Stimulated activated CD4-positive, alpha-beta T cell treated with anti-CD3 and anti-CD28 coated beads, Interleukin-1b, Interleukin-23, amount 100 ng/mL, for 1 hour (primary cell): ENCODE measurements at places on chromosomes 3 and 15.
A peak's percentile ranks its signal among the peaks of the same experiment; 100 is the strongest.

DNA sequence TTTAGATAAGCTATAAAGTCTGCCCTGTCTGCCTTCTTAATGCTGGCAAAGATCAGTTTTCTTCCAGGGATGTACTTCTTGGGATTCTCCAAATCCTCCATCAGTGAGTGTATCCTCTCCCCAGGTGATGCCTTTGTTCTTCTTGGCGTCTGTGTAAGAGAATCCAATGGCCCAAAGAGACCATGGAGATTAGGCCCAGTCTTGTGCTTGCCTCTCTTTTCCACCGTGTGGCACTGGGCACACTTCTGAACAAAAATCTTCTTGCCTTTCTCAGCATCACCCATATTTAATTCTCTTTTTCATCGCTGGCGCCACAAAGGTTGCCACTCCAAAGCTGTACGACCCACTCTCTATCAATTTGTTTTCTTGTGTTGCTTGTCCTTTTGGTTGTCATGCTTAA, 32.2 kb upstream of the TAMM41 start:
- no peak for DNase-seq

GRCh38 chr3:49158103-49158709, 7.9 kb downstream of the CCDC71 start:
- peak; percentile 29 for DNase-seq

DNA sequence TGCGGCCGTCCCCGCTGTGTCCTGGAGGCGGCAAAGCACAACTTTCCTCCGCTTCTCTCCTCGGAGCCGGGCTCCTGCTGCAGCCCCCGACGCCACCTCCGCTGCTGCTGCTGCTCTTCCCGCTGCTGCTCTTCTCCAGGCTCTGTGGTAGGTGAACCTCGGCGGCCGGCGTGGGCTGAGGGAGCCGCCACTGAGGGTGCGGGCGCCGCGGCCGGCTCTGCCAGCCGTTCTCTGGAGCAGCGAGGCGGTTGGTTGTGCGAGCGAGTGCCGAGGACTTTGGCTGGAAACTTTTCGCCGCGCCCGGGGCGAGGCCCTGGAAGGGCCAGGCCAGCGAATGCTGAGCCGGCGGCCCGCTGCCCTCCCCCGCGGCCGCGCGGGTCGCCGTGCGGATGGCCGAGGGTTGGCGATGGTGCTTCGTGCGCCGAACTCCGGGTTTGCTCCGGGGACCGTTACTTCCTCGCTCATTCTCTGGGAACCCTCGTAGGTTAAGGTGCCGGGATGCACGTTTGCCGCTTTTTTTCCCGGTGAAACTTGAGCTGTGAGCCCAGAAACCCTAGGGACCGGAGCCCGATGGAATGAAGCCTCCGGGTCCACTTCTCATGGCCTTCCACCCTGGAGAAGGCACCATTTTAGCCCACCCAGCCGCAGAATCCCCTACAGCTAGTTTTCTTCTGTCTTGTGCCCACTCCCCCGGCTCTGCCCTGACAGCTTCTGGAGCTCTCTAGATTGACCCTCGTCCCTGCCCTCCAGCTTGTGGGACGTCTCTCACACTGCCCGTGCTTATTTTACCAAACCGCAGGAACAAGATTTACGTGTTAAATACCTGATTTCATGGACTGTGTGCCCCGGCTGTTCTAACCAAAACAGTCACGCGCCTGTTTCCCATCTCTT, 660 bp downstream of the NECTIN3 start:
- DNase-seq, result no peak

DNA sequence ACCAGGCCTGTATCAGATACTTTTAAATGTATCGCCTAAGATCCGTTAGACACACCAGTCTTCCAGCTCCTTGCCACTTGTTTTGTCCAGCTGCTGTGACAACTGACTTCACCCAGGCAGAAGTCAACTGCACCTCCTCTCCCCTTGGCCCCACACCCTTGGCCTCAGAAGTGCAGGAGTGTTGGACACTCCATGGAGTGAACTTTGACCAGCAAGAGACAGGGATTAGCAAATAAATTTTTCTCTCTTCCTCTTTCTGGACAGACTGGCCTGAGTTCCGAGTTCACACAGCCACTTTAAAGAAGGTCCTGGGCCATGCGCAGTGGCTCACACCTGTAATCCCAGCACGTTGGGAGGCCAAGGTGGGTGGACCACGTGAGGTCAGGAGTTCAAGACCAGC, 2.9 kb upstream of the CLN6 start:
- no peak for DNase-seq

DNA sequence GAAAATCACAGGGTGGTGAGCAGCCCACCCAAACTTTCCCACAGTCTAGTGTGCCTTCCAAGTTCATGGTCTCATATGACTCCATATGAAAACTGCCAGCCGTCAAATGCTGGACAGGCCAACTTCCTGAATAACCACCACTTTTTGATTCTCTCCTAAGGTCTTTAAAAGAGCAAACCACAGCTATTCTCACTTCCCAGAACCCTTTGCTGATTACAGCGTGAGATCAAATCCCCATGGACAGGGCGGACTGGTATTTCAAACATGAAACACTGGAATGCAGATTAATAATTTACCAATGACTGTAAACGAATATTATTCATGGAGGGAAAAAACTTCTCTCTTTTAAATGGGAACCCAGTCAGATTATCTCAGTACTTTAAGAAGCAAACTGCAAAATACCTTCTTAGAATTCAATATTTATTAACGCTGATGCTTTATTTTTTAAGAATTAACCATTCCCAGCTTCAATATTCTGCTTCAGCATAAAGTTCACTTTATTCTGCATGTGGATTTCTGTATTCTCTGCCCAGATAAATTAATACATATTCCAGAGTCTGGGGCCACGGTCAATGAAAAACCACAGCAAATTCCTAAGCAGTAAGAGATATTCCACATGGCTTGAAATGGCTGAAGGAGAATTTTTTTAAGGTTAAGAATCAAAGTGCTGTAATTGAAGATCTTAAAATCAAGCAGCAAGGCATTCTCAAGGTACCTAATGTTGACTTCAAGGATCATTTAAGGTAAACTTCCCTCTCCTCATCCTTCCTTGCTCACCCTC, 42.9 kb downstream of the MYO1E start:
- no peak for DNase-seq

DNA sequence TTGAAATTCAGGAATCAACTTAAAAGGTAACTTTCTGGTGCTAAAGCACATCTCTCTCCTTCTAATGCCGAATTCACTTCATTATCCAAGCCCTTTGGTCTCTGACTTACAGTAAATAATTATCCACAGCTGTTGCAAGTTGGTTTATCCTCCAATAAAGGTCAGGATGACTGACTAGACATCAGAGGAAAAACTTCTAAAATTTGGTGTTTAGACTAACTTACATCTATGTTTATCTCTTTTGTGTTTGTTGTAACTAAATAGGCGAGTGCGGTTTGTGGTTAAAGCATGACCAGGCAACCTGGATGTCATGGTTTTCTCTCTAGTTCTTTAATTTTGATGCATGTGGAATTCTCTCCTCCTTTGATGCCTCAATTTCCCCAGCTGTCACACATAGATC, 237.4 kb upstream of the LRTM1 start:
- DNase-seq, result no peak
